ENCODE measurements at places on chromosomes 2 and 18. TPM values are rescaled to one million over a fixed set of nuclear protein-coding genes. Genes with fewer than 3 reads are reported as not detected.

GRCh38 chr2:112061840-112062239 lies 6.8 kb downstream of the TMEM87B start:
- no peak for DNase-seq

DNA sequence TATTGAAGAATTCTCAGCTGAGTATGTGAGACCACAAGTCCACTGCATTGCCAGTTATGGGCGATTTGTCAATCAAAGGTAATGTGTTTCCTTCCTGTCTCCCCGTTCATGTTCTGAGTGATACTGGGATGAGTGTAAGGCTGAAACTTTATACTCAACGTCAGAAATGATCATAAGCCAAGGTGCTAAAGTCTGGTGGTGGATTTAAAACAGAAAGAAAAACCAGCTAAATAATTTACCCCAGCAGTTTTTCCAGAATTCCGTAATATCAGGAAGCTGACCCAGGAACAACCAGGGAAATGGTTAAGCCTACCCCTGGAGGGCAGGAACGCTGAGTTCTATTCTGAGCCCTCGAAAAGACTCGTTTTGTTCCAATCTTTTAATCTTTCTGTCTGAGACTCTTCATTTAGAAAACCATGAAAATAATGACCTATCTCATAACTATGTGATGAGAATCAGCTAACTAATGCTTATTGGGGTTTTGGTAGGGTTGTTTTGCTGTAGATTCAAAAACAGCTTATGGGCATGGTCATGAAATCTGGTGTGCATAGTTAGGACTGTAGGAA lies 149.6 kb downstream of the LAMA3 start:
- no peak for DNase-seq

DNA sequence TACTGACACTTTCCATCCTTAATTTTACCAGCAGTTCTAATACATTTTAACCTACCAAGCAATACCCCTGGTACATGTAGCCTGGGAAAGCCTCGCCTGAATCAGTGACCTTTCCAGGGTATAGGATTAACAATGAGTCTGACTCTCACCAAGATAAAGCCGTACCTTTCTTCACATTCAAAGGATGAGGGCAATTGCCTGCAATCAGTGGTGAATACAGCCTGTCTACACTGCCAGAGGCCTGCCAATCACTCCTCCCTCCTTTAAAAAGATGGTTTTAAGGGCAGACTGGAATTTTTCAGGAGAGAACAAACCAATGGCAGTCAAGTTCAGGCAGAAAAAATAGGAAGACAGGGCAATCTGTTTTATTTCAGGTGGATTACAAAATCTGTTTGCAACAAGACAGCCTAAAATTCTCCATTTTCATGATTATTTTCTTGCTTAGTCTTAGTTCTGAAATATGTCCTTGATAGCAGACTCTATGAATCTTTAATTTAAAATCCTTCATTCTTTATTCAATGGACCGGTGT lies 4.8 kb downstream of the EPHA4 start:
- no peak for DNase-seq

- no peak for DNase-seq
Measured at GRCh38 chr2:8452979-8453903, 228.6 kb upstream of the ID2 start.

GRCh38 chr2:136935119-136935518 lies 169.8 kb downstream of the THSD7B start:
- DNase-seq: no peak

DNA sequence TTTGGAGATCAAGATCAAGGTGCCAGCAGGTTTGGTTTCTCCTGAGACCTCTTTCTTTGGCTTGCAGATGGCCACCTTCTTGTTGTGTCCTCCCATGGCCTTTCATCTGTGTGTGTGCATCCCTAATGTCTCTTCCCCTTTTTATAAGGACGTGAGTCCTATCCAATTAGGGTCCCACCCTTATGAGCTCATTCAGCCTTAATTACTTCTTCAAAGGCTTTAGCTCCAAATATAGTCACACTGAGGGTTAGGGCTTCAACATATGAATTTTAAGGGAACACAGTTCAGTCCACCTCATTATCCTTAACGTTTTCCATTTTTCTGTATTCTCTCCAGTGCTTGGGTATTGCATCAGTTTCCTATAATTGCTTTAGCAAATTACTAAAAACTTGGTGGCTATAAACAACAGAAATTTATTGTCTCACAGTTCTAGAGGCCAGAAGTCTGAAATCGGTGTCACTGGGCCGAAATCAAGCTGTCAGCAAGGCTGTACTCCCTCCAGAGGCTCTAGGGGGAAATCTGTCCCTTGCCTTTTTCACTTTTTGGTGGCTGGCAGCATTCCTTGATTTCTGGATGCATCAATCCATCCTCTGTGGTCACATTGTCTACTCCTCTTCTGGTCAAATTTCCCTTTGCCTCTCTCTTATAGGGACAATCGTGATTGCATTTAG lies 34.1 kb downstream of the CDC42EP3 start:
- no peak for DNase-seq

GRCh38 chr2:230865307-230865765 lies 594 bp downstream of the ITM2C start:
- peak; percentile 43 for DNase-seq

GRCh38 chr2:212145121-212145520 lies 393.5 kb downstream of the ERBB4 start:
- no peak for DNase-seq

DNA sequence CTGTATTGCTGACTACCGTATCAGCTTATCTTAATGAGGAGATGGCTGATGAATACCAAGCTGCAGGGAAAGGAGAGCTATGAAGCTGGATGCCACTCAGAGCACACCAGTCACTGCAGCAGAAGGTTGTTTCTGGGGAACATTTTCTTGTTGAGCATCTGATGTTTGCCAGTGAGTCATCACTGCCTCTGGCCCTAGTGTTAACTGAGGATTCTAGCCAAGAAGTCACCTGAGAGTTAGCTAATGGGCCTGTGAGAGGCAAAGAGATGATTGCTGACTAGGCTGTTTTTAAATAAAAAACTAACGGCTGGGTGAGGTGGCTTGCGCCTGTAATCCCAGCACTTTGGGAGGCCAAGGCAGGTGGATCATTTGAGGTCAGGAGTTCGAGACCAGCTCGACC lies 37.9 kb downstream of the CCDC150 start:
- DNase-seq: no peak

GRCh38 chr2:163734881-163735684 lies 725 bp downstream of the FIGN start:
- DNase-seq: peak; percentile 44

DNA sequence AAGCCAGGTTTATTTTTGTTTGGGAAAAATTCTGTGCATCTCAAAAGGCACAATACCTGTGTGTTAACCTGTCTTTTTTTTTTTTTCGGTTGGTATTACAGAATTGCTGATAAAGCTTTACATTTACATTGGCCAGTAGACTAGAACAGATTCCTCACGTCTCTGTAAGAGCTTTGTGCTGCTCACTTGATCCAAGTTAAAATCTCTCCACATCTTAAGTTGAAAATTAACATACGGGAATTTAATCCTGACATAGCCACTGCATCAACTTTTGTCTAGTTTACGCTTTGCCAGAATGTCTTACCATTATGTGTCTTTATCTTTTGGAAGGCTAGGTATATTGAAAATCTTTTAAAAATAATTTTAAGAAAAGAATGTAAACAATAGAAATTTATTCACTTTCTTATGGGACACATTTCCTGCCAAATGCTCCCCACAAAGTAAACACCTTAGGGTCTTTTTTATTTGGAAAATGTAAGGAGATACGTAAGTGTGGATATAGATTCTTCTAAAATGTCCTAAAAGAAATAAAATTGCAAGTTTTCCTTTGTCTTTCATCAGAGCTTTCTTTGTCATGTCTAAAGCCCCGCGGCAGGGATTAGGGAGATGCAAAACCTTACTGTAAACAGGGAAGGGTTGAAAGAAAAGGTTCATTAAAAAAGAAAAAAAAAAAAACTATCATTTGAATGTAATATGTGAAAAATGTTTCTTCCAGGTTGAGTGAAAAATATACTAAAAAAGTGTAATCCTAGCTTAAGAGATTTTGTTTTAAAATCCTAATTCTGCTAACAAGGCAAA lies 912.8 kb downstream of the NRXN1 start:
- DNase-seq: no peak

DNA sequence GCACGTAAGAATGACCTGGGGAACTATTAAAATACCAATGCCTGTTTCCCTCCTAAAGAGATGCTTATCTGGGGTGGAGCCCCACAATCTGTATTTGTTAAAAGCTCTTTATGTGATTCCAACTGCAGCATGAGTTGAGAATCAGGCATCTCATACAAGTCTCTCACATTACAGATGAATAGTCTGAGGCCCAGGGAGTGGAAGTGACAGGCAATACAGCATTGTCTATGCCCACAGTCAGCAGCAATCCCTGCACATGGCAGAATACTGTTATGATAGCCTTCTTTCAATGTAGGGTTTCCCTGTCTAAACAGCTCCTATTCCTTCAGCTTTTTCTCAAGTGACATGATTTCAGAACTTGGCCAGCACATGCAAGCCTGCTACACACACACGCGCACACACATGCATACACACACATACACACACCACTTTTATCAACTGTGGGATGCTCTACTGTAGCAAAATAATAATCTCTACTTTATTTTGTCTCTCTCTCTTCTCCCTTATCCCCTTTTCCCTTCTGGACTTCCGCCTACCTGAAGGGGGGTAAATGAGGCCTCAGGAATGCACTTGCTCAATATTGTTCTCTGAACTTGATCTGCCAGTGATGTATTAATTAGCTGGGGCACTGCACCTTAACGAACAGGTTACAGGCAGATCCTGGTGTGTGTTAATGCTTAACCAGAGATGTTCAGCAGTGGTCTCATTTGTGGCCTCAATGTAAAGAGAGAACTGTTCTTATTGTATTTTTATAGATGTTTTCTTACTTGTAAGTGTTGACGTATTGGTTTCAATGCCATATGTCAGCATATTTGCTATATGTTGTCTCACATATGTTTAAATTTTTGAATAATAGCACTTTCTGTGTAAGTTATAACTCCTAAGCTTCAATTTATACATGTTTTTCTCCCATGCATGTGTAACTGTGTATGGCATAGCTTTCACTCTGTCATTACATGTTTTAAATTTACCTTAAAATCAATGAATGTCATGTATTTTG lies 116.0 kb downstream of the SETBP1 start:
- DNase-seq: no peak

- peak; percentile 7 for DNase-seq
Measured at GRCh38 chr2:57373530-57373929, 673.1 kb upstream of the VRK2 start.

GRCh38 chr2:42071791-42072190 lies 24.0 kb downstream of the PKDCC start:
- DNase-seq: no peak

DNA sequence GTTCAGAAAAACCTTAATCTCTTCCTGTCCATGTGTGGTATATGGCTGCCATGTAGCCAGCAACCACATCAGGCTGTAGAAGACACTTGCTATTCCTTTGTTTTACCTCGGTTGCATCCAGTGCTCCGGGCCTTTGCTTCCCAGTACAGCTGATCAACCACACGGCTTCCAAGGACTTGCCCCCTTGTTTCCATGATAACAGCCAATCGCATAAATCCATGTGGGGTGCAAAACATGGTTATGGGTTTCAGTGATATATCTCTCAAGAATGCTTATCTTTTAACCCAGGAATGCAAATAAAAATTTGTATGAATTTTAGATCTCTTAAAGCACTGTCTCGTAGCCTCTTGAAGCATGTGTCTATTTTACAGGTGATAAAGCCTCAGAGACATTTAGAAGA lies 118.3 kb downstream of the MGAT5 start:
- no peak for DNase-seq

INSIG2 gene
- 6.0 TPM for total RNA-seq

FKBP1B gene
- total RNA-seq: 15.1 TPM

REG3A gene
- total RNA-seq: not detected

CIAO1 gene
- 86.9 TPM for total RNA-seq

SYT4 gene
- not detected for total RNA-seq

ZSWIM2 gene
- not detected for total RNA-seq

PROM2 gene
- 9.2 TPM for total RNA-seq
